SK-N-SH treated with all-trans-retinoic acid at 6 μM for 48 hours (cell line): ENCODE measurements at places on chromosomes 7 and 10.

GRCh38 chr7:91566402-91566732 is 302.1 kb downstream of the FZD1 start:
- ATAC-seq, result peak; percentile 30

DNA sequence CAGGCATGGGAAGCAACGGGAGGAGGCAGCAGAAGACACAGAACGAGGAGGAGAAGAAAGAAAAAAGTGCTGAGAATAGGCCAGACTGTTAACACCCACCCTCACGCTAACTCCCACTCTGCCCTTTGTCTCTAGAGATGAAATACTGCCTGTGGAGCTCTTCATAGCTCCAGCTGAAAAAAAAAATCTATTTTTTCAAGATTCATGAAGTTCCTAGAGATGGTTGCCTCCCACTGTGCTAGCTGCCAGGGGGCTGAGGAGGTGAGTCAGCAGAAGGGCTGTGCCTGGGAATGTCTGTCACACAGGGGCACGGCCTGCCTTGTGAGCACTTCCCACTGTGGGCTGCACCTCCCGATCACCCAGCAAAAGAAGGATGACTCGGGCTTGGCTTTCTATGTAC is 144.5 kb downstream of the RNF216 start:
- ATAC-seq, result peak; percentile 82

- ATAC-seq, result no peak
Measured at GRCh38 chr10:103492655-103493261, 747 bp upstream of the NEURL1 start.

- ATAC-seq, result no peak
Measured at GRCh38 chr10:122301055-122301810, 30.1 kb downstream of the BTBD16 start.

DNA sequence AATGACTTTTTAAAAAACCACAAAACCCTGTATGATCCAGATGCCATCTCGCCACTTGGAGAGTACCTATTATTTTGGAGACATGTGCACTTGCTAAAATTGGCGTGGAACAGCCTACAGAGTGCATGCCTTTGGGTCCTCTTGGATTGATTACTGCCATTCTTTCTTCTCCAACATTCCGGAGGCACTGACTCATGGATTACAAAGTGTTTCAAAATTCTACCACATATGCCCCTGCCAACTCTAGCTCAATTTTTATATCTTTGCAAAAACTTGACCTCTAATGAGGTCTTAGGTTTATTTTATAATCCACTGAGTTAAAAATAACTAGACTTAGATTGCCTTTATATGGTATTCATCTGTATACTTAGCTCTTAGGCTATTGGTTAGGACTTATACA is 55.8 kb upstream of the KIF5B start:
- ATAC-seq, result peak; percentile 92
